ENCODE measurements at places on chromosomes 4 and X.

GRCh38 chrX:134377537-134377936 lies 82.4 kb upstream of the HPRT1 start:
- DNase-seq: no peak
- no peak overlapping the region for H3K4me3 ChIP-seq
- peaks cover 9% of the 10 kb centered on the region for H3K36me3 ChIP-seq
- no peaks in the 10 kb centered on the region for H3K27me3 ChIP-seq
- no peak overlapping the region for H3K27ac ChIP-seq

- no peaks in the 10 kb centered on the region for H3K4me1 ChIP-seq
- H3K4me3 ChIP-seq: no peak overlapping the region
- no peaks in the 10 kb centered on the region for H3K36me3 ChIP-seq
These were observed 190.3 kb downstream of the DHX15 start for GRCh38 chr4:24394041-24394440.

- DNase-seq: no peak
- no peaks in the 10 kb centered on the region for H3K4me1 ChIP-seq
- no peaks in the 10 kb centered on the region for H3K27me3 ChIP-seq
- no peak overlapping the region for H3K4me3 ChIP-seq
- no peaks in the 10 kb centered on the region for H3K36me3 ChIP-seq
These were observed 69.3 kb upstream of the ANXA3 start for GRCh38 chr4:78482281-78482680.

- H3K36me3 ChIP-seq: no peaks in the 10 kb centered on the region
- peaks cover 18% of the 10 kb centered on the region for H3K4me1 ChIP-seq
- DNase-seq: no peak
These were observed 17.2 kb downstream of the VGLL1 start for GRCh38 chrX:136549226-136549625.

GRCh38 chrX:13702111-13702789 lies 13.3 kb downstream of the RAB9A start:
- no peak for DNase-seq
- H3K36me3 ChIP-seq: peaks cover 7% of the 10 kb centered on the region
- peaks cover 39% of the 10 kb centered on the region for H3K4me1 ChIP-seq
- no peaks in the 10 kb centered on the region for H3K27me3 ChIP-seq
